ENCODE measurements at places on chromosomes 6 and 20.

- DNase-seq, result no peak
Observed at GRCh38 chr20:37989601-37990295, 43.5 kb downstream of the TTI1 start.

- no peak for DNase-seq
Observed at GRCh38 chr6:107632381-107633136, 142.6 kb downstream of the SOBP start.

GRCh38 chr6:7249946-7250643 lies 62.9 kb downstream of the SSR1 start:
- no peak for DNase-seq

- no peak for DNase-seq
Observed at GRCh38 chr20:62787866-62788265, 8.4 kb upstream of the MRGBP start.

DNA sequence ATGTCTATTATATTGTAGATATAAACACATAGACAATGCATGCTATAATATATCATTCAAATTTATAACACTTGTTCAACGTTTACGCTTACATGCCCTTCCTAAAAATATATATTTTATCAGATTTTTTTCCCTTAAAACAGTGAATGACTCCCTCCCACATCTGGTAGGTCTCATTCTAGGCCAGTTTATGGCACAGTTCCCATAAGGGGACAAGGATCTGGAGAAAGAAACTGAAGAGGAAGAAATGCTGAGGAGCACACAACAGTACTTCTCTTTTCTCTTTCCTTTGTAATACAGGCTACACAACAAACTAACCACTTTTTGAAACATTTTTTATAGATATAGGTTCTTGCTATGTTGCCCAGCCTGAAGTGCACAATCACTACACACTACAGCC lies 48.6 kb upstream of the RCAN2 start:
- DNase-seq, result no peak

GRCh38 chr6:163327921-163328320 lies 86.6 kb upstream of the QKI start:
- DNase-seq, result peak; percentile 9

GRCh38 chr6:34987506-34987905 lies 98.5 kb downstream of the ANKS1A start:
- no peak for DNase-seq

DNA sequence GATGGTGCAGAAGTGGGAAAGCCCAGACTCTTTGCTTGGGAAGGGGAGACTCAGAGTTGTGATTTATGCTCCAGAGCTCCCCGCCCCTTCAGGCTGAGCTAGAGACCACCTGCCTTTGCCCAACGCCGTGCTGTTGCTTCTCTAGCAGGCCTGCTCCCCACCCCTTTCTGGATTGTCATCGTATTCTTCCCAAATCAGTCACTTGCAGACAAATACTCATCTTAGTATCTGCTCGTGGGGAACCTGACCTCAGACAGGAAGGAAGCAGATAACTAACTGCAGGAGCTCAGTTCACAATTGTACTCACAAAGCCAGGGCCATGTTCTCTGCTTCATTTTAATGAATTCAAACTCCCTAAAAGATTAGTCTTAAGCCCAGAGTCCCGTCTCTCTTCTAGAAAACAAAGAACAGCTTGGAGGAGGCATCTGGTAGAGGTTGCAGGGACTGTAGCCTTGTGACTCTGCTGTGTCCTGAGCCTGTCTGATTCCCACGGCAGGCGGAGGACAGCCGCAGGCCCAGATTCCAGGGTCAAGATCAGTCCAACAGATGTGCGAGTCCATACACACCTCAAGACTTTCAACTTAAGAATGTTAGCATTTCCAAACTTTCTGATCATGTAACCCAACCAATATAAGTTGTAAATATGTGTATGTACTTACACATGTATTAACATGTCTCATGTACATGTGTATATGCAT lies 57.2 kb upstream of the GGTLC1 start:
- no peak for DNase-seq

DNA sequence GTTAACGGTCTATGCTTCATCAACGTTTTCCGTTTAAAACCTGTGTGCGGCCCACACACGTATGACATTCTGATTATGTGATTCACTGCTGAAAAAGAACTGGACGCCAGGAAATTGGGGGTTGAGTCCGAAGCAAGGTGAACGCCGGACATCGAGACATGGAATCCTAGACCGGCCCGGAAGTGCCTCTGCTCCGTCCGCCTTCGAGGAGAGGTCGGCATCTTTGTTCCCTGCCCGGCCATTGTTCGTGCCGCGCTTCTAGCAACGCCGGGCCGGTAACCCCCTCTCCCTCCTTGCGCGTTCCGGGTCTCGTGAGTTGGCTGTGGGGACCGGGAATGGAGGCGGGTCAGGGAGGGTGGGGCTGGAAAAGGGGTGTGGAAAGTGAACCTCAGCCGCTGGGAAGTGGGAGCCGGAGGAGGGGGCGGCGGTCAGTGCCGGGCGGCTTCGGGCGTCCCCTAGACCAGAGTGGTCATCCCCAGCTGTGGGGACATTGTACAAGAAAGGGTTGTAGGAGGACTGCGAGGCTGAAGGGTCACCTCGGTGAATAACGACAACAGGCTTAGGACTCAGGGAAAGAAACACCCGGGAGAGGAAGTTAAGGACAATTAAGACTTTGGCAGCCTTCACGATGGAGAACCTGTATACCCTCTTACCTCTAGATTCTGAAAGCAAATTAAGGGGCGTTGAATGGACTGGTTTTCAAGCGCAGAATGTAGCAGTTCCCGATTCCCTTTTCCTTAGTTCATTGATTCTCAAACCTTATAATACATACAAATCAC lies at the start of gene ZSCAN9:
TSS of gene ZSCAN9 (plus strand) at position 220 of the 779 bp plus-strand sequence. CDS start 1,810 bp downstream, outside the sequence.
- peak; percentile 94 for DNase-seq

DNA sequence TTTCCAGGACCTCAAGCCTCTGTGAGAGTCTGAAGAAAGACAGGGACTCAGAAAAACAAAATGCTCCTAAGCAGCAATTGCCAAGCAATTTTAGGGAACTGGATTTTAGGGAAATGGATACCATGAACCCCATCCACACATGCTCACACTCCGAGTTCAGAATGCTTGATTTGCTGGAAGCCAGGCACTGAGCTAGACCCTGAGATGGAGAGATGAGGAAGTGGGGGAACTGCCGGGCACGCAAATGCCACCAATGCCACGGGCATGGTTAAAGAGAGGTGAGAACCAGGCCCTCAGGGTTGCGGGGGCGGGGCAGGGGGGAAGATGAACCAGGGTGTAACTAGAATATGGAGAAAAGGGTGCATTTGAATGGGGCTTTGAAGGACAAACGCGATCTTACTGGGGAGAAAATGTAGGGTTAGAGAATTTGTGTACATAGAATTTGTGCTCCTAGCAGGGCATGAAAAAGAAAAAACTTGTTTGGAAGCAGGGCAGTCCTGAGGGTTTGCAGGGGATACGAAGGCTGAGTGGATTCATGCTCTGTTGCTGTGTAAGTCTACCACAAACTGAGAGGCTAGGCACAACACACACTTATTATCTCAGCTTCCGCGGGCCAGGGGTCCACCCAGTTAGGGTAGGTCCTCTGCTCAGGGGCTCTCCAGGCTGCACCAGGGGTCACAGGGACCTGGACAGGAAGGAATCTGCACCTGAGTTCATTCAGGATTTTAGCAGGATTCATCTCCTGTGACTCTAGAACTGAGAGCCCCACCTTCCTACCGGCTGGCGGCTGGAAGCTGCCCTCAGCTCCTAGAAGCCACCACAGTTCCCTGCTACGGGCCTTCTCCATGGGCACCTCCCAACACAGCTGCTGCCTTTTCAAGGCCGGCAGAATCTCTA lies 108.0 kb downstream of the SNX5 start:
- no peak for DNase-seq

- no peak for DNase-seq
Observed at GRCh38 chr6:9405825-9406224, 970.5 kb upstream of the SLC35B3 start.

GRCh38 chr20:79565-79964 lies 7.9 kb upstream of the DEFB125 start:
- no peak for DNase-seq

DNA sequence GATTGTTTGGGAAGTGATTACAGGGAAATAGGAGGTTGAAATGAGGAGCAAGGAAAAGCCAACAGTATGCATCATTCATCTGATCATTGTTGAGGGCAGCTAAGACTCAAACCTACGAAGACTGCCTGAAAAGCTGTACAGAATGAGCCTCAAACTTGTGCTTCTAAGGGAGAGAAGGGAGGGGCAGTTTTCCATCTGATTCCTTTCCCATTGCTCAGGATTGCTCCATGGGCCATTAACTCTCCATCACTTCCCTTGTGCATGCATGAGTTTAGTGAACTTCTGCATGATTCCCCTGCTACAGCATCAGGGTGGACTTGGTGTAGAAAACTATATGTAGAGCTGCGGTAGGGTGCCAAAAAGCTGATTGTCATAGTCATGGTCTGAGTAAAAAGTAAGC lies 742.7 kb upstream of the SLC35B3 start:
- no peak for DNase-seq

DNA sequence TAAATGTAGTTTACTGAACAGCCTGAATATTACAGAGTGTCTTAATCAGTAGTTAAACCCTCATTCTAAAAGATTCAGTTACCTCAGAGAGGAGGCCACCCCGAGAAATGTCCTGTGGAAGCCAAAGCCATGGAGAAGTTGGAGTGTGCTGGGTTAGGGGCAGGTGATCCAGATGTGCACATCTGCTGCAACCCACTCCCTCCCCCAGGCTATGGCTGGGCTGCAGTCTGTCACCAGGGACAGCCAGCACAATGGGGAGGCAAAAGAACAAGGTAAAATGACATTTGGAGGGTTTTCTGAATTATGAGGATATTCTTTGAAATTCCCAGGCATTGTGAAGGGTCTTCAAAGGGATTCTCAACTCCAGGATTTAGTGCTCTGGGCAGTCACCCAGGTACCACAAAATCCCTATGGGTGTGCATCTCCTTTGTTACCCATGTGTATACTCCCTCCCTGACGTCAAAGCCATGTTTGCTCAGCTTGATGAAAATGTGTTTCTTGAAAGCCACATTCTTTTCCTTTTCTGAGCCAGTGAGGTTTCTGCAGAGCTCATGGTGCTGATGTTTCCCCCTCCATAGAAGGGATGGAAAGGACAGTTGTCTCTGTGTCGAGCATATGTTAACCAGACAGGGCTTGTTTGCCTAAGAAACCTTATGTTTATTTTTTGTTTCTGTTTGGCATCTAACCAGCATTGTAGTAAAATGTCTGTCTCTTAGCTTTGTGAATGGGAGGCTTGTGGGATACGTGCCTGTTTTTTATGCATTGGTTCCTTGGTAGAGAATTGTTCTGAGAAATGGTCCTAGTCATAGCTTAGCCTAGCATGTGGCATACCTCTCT lies 212.3 kb upstream of the TBX18 start:
- no peak for DNase-seq

DNA sequence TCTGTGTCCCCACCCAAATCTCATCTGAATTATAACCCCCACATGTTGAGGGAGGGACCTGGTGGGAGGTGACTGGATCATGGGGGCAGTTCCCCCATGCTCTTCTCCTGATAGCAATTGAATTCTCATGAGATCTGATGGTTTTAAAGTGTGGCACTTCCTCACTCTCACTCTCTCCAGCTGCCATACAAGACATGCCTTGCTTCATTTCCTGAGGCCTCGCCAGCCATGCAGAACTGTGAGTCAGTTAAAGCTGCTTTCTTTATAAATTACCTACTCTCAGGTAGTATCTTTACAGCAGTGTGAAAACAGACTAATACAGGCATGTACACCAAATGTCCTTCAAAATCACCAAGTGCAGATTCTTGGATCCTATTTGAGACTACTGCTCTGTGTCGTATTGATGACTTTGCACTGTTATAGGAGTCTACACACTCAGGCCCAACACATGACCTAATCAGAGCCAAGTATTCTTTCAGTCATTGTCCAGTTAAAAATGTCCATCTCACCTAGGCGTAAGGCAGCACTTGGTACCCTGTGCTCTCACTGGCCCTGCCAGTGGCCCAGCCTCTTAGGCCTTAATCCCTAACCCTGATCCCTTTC lies 52.8 kb upstream of the UST start:
- no peak for DNase-seq

DNA sequence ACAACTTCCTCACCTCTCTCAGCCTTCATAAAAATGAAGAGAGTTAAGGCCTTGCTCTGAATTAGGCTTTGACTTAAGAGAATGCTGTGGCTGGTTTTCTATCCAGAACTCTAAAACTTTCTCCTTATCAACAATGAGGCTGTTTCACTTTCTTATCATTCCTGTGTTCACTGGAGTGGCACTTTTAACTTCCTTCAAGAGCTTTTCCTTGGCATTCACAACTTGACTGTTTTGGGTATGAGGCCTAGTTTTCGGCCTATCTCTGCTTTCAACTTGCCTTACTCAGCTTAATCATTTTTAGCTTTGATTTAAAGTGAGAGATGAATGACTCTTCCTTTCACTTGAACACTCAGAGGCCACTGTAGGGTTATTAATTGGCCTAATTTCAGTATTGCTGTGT lies 4.3 kb upstream of the LOC128125822 start:
- no peak for DNase-seq

- peak; percentile 2 for DNase-seq
Observed at GRCh38 chr6:132167929-132168892, 217.0 kb upstream of the CCN2 start.

DNA sequence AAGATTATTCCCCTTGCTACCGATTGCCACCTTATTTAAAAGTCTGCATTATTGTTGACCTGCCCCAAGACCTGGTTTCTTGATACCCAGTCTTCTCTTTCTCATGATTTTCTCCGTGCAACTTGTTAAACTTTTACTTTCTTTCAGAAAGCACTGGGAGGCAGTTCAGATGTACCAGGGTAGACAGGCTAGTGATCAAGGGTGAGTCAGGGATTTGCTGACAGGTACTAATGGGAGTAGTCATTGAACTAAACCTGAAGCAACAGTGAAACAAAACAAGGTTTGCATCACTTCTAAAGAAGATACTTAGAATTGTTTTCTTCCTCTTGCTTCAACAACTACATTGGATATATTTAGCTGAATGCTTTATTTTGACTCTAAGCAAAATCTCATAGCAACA lies 124.4 kb downstream of the KCNQ5 start:
- DNase-seq, result no peak

DNA sequence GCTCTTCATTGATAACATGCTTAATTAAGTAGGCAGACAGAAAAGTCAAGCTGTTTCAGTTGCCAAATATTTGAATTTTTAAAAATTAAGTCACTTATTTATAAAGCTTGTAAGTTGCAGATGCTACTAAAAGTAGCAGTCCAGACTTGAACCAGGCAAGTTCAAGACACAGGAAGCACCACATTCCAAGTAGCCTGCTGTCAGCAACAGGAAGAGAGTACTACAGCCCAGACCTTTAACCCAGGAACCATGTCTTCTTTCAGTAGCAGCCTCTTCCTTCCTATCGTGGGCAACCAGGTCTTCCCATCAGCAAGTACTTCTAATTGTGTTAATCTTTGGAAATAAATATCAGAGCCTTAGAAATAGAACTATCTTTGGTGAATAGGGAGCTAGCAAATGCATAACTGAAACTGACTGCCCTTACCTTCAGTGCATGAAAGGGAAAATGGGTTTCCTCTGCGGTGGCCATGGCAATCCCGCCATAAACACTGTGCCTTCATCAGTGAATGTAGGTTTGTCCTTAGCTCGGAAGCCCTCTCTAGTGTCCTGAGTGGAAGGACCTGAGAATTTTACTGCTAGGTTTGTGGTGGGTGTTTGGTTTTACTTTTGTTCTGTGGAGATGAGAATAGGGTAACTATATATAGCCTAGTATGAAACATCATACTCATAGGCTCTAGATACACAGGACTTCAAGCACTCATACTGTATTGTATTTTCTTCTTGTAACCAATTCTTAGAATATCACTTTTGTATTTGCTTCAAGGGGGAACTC lies 95.6 kb downstream of the SYCP2 start:
- DNase-seq, result no peak

- no peak for DNase-seq
Observed at GRCh38 chr20:415820-416322, 7.8 kb downstream of the RBCK1 start.

Measured in NCI-H526 (cell line).